ENCODE measurements at places on chromosomes 5 and 9. TPM values are rescaled to one million over a fixed set of nuclear protein-coding genes. Genes with fewer than 3 reads are reported as not detected.

ZDHHC11B gene
- polyA plus RNA-seq: not detected

PCDHA11 gene
- 0.15 TPM for polyA plus RNA-seq

FOXE1 gene
- polyA plus RNA-seq: 0.01 TPM

C5orf52 gene
- polyA plus RNA-seq: not detected

PTGDS gene
- 4.9 TPM for polyA plus RNA-seq

IGIP gene
- 1.5 TPM for polyA plus RNA-seq

FXN gene
- 29.3 TPM for polyA plus RNA-seq

RASEF gene
- 0.28 TPM for polyA plus RNA-seq

PROB1 gene
- polyA plus RNA-seq: 0.43 TPM

IL9 gene
- polyA plus RNA-seq: not detected

CYLC2 gene
- not detected for polyA plus RNA-seq

TEX10 gene
- 23.6 TPM for polyA plus RNA-seq

PCDHA10 gene
- 0.09 TPM for polyA plus RNA-seq

KCTD16 gene
- polyA plus RNA-seq: 0.38 TPM

ZFP37 gene
- polyA plus RNA-seq: 1.5 TPM

CBY3 gene
- not detected for polyA plus RNA-seq

SCGB3A1 gene
- polyA plus RNA-seq: not detected

PCDHA2 gene
- not detected for polyA plus RNA-seq

C5 gene
- 1.9 TPM for polyA plus RNA-seq

SLC36A3 gene
- not detected for polyA plus RNA-seq

FABP6 gene
- polyA plus RNA-seq: not detected

PRUNE2 gene
- 5.4 TPM for polyA plus RNA-seq

CORO2A gene
- polyA plus RNA-seq: 0.11 TPM

ECSCR gene
- polyA plus RNA-seq: 0.18 TPM

TERT gene
- not detected for polyA plus RNA-seq

PCDHGC4 gene
- 0.48 TPM for polyA plus RNA-seq

FGF1 gene
- 6.9 TPM for polyA plus RNA-seq

PHF24 gene
- not detected for polyA plus RNA-seq

CCNJL gene
- 0.68 TPM for polyA plus RNA-seq

TAF1L gene
- polyA plus RNA-seq: not detected

SPEF2 gene
- polyA plus RNA-seq: 5.2 TPM

MARCHF3 gene
- polyA plus RNA-seq: 8.6 TPM

REEP2 gene
- 17.7 TPM for polyA plus RNA-seq

CACNA1B gene
- 0.01 TPM for polyA plus RNA-seq

PAEP gene
- polyA plus RNA-seq: not detected

OR1K1 gene
- not detected for polyA plus RNA-seq

CDH9 gene
- polyA plus RNA-seq: not detected

ENTREP1 gene
- polyA plus RNA-seq: 0.03 TPM

SNAPC4 gene
- 1.8 TPM for polyA plus RNA-seq

ANKRD34B gene
- polyA plus RNA-seq: not detected

CCNI2 gene
- polyA plus RNA-seq: not detected

OR1Q1 gene
- 0.17 TPM for polyA plus RNA-seq

CTXN3 gene
- polyA plus RNA-seq: not detected

XPA gene
- 4.2 TPM for polyA plus RNA-seq

DBH gene
- polyA plus RNA-seq: not detected

AGXT2 gene
- not detected for polyA plus RNA-seq

IGFBPL1 gene
- not detected for polyA plus RNA-seq

IFNA17 gene
- not detected for polyA plus RNA-seq
